ENCODE measurements at places on chromosomes 6 and 20.

DNA sequence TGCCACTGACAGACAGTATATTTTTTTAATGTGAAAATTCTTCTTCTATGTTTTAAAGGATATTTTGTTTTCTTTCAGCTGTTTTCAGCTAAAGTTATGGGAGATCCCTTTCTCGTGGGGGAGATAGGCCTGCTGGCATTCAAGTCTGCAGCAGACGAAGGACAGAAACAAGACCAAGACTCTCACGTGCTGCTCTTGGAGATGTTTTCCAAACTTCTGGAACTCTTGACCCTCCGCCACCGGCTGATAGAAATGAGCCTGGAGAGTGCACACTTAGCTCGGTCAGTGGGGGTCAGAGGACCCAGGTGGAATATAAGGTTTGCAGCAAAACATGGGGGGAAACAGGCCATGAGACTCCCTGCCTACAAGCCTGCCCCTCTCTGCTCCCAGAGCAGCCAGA, 120.5 kb downstream of the CD164 start:
- DNase-seq, result no peak

GRCh38 chr20:8339349-8339748, 207.3 kb downstream of the PLCB1 start:
- DNase-seq, result no peak

GRCh38 chr6:41039060-41039998, at the start of gene UNC5CL:
TSS of gene UNC5CL (minus strand) at chr6:41039221. CDS start at chr6:41035074, 4,147 bp downstream.
- no peak for DNase-seq

GRCh38 chr20:50089787-50090177, 23.2 kb downstream of the UBE2V1 start:
- no peak for DNase-seq

DNA sequence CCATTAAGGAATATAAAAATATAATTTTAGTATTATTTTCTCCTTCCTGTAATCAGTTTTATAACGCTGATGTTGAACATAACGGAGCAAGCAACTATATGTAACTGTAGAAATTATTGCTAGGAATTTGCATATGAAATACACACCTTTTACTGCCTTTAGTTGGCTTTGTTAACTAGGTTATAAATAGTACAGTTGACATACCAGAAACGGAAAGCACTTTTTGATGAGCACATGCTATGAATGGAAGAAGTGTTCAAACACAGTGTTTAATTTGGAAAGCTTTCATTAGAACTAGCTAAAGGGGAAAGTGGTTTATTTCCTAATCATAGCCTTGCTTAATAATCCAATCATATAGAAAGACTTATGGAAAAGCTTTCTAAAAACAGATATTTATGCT, 25.3 kb upstream of the BEND3 start:
- no peak for DNase-seq

GRCh38 chr20:41617059-41617901, 897 bp downstream of the CHD6 start:
- DNase-seq, result peak; percentile 88

DNA sequence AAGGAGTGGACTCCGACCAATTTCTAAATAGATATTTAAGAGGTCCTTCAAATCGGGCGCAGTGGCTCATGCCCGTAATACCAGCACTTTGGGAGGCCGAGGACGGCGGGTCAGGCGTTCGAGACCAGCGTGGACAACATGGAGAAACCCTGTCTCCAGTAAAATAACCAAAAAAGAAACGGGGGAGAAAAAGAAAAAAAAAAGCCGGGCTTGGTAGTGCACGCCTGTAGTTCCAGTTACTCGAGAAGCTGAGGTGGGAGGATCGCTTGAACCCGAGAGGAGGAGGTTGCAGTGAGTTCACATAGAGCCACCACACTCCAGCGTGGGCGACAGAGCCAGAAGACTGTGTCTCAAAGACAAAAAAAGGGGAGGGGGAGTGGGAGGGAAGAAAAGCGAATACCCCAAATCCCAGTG, 53.3 kb upstream of the HFE start:
- no peak for DNase-seq

DNA sequence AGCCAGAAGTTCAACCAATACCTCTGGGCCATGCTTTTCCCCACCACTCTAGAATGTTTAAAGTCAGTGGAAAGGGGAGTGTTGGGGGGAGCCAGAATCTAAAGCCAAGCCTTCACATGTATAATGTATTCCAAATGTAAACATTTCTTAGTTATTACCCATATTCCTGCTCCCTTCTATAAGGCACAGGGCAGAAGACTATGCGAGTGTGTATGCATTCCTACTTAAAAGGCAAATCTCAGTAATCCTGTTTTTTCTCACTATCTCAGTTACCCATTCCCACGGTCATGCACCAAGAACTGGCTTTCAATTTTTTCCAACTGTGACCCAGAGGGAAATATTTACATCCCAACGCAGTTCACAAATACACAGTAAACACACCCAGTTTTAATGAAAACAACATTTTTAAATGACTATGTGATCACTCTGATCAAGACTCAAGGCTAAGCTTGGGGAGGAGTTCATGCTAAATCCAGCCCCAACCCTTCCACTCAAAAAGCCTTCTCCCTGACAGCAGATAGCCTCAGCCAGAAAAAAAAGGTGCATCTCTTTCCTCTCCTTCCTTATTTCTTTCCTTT, 57.5 kb downstream of the EPB41L2 start:
- no peak for DNase-seq

- peak; percentile 36 for DNase-seq
These were observed 27.5 kb upstream of the TAF8 start for GRCh38 chr6:42022755-42023384.

DNA sequence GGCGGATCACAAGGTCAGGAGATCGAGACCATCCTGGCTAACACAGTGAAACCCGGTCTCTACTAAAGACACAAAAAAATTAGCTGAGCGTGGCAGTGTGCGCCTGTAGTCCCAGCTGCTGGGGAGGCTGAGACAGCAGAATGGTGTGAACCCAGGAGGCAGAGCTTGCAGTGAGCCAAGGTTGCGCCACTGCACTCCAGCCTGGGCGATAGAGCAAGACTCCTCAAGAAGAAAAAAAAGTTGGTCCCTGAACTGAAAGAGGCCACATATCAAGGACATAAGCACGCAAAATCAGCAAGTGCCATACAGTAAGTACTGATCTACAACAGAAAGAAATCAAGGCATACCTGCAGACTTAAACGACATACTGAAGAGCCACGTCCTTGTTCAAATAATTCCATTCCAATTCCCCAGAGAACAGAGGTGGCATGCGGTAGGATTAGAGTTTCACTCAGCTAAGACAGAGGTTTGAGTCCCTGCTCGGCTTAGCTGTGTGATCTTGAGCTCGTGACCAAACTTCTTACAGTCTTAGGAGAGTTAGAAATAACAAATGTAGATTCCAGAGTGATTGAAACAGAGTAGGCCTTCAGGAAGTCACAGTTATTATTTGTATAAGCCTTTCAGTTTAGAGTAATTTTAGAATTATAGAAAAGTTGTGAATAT, 29.2 kb downstream of the B4GALT5 start:
- DNase-seq, result no peak

DNA sequence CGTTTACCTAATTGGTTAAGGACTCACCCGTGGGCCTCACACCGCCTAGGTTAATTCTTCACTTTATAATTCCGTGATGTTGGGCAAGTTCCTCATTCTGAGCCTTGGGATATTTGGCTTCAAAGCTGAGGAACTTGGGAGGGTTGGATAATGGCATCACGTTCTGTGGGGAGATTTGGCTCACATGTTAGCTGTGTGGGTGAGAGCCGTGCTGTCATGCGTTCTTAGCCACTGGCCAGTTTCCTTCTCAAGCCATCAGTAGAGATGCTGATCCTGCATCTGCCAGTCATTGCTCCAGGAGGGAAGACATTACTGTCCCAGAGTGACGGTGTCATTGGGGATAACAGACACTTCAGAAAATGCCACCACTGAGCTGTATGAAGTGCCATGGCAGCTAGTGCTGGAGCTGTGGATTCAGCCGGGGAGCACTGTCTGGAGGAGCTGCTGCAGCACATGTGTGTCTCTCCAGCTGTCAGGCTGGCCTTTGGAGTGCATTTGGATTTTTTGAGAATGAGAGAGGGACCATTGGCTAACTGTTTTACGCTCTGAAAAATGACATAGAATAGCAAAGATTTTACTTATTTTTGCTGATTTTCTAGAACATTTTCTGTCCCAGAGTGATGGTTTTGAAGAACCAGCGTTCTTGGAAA, 16.5 kb downstream of the IGF2R start:
- no peak for DNase-seq

GRCh38 chr6:134359302-134359701, 41.4 kb upstream of the SGK1 start:
- DNase-seq, result no peak

- peak; percentile 82 for DNase-seq
These were observed 11.4 kb downstream of the DDX27 start for GRCh38 chr20:49230561-49231133.

DNA sequence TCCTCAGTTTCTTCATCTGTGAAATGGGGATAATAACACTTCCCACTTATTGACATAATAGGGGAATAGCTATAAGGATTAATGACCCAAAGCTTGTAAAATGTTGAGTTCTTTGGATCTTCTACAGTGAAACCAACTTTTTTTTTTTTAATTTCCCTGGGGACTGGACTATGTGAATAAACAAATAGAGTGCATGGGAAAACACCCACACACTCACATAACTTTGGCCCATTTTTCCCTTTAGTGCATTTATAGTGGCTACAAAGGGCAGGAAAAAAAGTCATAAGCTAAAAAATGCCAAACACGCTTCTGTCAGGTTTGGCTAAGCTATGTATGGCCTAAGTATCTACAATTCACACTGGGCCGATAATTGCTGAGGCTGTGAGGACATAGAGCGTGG, 406.2 kb upstream of the JAG1 start:
- no peak for DNase-seq

GRCh38 chr6:27532820-27533538, 60.1 kb upstream of the ZNF184 start:
- no peak for DNase-seq

DNA sequence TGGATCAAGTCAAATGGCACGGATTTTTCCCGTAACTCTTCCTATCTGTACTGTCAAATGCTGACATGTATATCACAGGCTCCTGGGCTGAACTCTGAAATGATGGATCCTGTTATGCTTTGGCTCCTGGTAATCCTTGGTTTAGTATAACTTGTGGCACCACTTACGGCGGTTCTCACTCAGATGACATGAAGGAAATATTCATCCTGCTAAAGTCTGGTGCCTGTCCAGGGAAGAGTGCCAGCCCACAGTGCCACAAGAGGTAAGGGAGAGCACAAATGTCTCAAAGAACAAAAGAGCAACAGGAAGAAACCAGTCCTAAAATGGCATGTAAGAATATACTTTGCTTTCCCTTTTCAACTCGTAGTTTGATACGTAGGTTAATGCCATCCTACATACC, 93.1 kb upstream of the TAB2 start:
- DNase-seq, result no peak

GRCh38 chr20:38125157-38126056, 39.7 kb downstream of the TGM2 start:
- peak; percentile 52 for DNase-seq

DNA sequence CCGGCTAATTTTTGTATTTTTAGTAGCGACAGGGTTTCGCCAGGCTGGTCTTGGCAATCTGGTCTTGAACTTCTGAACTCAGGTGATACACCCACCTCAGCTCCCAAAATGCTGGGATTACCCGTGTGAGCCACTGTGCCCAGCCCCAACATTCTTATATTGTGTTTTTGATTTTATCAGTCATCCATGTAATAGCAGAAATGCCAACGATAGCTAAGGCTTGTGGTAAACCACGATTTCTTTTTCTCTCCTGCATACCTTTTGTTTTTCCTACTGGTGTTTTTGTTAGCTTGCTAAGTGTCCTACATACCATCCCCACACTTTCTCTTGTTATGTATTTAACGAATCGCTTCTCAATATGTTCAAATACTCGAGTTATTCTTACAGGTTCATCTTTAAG, 12.1 kb downstream of the PHACTR2 start:
- no peak for DNase-seq

DNA sequence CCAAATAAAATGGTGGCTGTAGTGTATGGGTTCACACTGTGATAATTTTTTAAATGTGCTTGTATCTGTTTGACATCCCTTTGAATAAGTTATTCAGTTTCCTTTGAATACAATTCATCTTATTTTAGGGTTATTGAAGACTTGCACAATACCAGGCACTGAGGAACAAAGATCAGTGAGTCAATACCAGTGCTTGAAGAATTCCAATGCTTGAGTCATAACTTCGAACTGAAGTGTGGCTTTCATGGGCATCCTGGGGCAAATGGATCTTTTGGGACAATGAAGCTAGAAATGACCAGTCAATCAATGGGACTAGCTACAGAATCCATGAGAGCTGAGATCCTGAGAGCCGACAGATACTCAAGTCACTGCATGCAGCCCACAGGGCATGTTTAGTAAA, 349.9 kb upstream of the FLRT3 start:
- DNase-seq, result no peak

GRCh38 chr20:63733117-63733516, 3.3 kb upstream of the LIME1 start:
- DNase-seq, result no peak

GRCh38 chr20:48503166-48503815, 324.5 kb downstream of the PREX1 start:
- no peak for DNase-seq

DNA sequence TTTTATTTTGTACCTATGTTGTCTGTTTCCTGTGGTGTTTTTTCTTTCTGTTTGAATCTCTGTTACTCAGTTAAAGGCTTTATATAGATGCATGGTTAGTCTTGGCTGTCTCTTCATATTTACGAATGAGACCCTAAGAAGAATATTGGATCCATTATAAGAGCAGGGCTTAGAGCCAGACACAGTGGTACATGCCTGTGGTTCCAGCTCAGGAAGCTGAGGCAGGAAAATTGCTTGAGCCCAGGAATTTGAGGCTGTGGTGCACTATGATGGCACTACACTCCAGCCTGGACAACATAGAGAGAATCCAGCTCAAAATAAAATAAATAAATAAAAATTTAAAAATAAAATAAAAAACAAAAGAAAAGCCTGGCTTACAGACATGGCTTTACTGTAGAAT, 211.1 kb downstream of the SOD2 start:
- no peak for DNase-seq
